Natural killer cell treated with Interleukin-12 subunit alpha and Interleukin-12 subunit beta and Interleukin-15 and Interleukin-18, amount 100 ng/mL, for 72 hours (primary cell): ENCODE measurements at places on chromosomes 4 and X. TPM values are rescaled to one million over a fixed set of nuclear protein-coding genes. Genes with fewer than 3 reads are reported as not detected.

- DNase-seq = no peak
- H3K4me3 ChIP-seq = no peak overlapping the region
- no peaks in the 10 kb centered on the region for H3K27me3 ChIP-seq
Observed at GRCh38 chrX:3678328-3678727, 35.1 kb downstream of the PRKX start.

DNA sequence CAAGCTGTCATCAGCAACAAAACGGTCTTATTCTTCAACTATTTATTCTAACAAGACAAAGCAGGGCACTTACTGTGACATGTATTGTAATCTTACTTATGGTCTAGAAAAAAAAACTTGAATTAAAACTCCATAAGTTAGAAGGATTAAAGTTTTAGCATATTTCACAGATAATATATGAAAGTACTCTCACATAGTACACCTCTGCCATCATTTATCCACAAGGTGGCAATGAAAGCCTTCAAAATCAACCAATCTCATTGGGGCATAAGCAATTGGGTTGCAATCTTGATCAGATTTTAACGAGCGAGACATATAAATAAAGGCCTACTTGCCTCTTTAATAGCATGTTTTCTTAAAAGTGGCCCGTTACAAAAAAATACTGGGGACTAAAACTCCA is 1382.9 kb downstream of the FAM133A start:
- H3K4me3 ChIP-seq = no peak overlapping the region
- no peaks in the 10 kb centered on the region for H3K36me3 ChIP-seq
- H3K27ac ChIP-seq = no peak overlapping the region
- no peaks in the 10 kb centered on the region for H3K27me3 ChIP-seq
- no peaks in the 10 kb centered on the region for H3K4me1 ChIP-seq
- no peak for DNase-seq

DNA sequence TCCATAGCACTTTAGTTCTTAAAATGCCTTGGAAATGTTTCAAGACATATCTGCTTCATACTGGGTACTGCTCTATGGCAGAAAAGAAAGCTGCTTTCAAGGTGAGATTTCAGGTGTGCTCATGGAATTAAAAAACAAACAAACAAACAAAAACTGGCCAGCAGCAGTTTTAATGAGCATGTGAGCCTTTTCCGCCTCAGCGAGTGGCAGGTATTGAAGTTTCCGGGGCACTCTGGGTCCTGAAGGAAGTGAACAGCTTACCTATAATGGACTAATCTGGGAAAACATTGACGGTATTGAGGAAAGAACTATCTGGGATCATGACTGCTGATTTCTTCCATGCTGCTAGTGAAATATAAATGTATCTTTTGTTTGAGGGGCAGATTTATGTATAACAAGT is 194.6 kb downstream of the MAML3 start:
- H3K36me3 ChIP-seq = no peaks in the 10 kb centered on the region

Gene ATP1B4
- total RNA-seq = not detected

- H3K27me3 ChIP-seq = no peaks in the 10 kb centered on the region
- peaks cover 4% of the 10 kb centered on the region for H3K36me3 ChIP-seq
- no peak for DNase-seq
- H3K4me3 ChIP-seq = peak overlapping the region; percentile 90
Observed at GRCh38 chr4:54063737-54064316, 578 bp downstream of the CHIC2 start.

Gene BEX4
- total RNA-seq = 2.9 TPM

DNA sequence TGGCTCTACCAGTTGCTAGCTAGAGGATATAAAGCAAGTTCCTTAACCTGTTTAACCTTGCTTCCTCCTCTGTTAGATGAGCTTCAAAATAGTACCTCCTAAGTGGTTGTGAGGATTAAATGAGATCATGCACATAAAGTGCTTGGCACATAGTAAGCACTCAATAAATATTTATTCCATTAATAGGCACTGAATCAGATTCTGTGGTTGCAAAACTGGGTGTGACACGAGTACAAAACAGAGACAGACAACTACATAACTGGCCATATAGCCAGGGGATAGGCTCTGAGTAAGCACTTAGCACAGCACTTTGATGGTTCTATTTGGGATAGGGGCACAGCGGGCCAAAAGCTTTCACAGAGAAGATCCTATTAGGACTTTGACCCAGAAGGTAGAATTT is 150.3 kb downstream of the RELL1 start:
- DNase-seq = no peak
- no peak overlapping the region for H3K27ac ChIP-seq
- no peaks in the 10 kb centered on the region for H3K4me1 ChIP-seq
- H3K36me3 ChIP-seq = no peaks in the 10 kb centered on the region
- no peak overlapping the region for H3K4me3 ChIP-seq
- H3K27me3 ChIP-seq = peaks cover 2% of the 10 kb centered on the region

- H3K27me3 ChIP-seq = peaks cover 27% of the 10 kb centered on the region
- H3K36me3 ChIP-seq = no peaks in the 10 kb centered on the region
- H3K4me3 ChIP-seq = no peak overlapping the region
- DNase-seq = no peak
- no peaks in the 10 kb centered on the region for H3K4me1 ChIP-seq
Observed at GRCh38 chr4:123819362-123820035, 422.9 kb downstream of the SPRY1 start.
